BJ (cell line): ENCODE measurements at places on chromosomes 16 and 17.

DNA sequence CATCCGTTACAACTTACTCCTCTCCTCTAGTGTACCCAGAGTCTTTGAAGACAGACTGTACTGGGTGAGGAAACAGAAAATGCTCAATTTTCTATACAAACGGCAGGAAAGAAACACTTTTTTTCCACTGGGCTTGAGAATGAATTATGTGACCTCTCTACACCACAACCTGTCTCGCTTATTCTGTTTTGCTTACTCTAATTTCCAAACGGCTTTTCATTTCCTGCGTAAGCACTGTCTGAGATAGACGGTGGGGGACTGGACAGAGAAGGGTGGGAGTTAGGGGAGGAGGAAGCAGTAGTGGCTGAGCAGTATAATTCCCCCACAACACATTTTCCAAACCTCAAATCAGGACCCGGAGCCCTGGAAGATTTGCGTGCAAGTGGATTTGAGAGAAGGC is 191.4 kb upstream of the SDK2 start:
- DNase-seq = no peak

DNA sequence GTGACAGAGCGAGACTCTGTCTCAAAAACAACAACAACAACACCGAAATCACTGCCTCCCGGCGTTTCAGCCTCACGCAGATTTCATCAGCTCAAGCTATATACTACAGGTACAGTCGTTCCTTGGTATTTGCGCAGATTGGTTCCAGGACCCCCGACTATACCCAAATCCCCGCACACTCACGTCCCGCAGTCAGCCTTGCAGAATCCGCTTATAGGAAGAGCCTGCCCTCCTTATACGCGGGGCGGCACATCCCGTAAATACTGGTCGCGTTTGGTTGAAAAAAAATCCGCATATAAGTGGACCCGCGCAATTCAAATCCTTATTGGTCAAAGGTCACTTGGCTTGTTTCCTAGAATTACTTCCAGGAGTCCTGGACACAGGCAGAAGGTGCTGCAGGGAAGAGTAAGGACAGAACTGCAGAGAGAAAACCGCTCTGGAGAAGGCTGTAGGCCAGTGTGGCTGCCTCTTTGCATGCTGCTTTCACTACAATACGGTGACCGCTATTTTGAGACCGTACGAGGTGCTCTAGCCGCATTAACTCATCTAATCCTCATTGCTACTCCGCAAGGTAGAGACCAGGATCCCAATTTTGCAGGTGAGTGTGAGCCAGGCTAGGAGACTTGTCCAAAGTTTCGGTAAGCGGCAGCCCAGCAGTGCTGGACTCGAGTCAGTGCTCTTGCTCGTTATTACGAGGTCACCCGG is 718 bp downstream of the NDUFAB1 start:
- DNase-seq = no peak

- DNase-seq = no peak
These were observed 340.7 kb downstream of the FOXL1 start for GRCh38 chr16:86919078-86919477.

GRCh38 chr17:28982131-28982793 is 23.6 kb downstream of the SEZ6 start:
- DNase-seq = no peak

- no peak for DNase-seq
These were observed 7.3 kb downstream of the CDH13 start for GRCh38 chr16:82633964-82634600.

DNA sequence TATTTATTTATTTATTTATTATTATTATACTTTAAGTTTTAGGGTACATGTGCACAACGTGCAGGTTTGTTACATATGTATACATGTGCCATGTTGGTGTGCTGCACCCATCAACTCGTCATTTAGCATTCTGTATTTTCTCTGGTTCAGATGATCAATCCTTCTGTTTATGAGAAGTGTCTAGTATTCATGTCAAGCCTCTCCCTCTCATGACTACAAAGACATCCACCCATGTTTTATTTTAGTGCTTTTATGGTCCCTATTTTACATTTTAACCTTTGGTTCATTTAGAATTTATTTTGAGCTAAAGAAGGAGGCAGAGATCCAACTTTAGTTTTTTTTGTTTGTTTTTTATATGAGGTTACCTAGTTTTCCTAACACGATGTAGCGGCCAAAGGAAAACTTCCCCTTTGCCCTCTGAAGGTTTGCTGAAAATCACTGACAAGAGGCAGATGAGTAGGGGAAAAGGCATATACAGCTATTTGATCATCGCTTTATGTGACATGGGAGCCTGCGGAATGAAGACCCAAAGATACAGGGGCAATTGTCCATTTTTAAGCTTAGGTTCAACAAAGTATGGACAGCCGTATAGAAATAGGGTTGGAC is 22.4 kb upstream of the AQP8 start:
- no peak for DNase-seq

GRCh38 chr17:50301891-50302584 is 27.8 kb downstream of the TMEM92 start:
- DNase-seq = no peak

GRCh38 chr17:40510328-40510648 is 8.9 kb upstream of the TNS4 start:
- no peak for DNase-seq

DNA sequence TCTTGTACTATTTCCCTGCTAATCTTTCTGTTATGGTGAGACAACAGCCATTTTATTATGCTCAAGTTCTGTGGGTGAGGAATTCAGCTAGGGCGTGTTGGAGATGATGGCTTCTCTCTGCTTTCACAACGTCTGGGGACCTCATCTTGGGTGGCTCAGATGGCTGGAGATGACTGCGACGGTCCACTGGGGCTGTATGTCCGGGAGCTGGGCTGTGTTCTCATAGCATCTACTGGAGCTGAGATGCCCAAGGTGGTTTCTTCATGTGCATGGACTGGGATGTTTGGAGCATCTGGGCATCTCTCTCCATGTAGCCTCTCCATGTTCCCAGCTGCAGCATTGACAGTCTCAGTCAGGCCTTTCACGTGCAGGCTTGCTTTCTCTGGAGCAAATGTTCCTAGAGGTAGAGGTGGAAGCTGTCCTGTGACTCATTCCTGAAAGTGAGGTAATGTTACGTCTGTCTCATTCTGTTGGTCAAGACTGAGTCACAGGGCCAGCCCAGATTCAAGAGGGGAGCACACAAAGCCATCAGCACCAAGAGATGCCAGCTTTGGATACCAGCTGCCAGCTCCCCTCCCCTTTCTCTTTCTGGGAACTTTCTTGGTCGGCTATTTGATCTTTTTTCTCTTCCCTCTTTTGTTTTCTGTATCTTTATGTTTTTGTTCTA is 96.2 kb downstream of the RAP1GAP2 start:
- peak; percentile 56 for DNase-seq

- no peak for DNase-seq
These were observed 4.7 kb upstream of the MRPS34 start for GRCh38 chr16:1777375-1778199.

- no peak for DNase-seq
These were observed 110.1 kb upstream of the SMURF2 start for GRCh38 chr17:64771980-64772844.

- DNase-seq = peak; percentile 46
These were observed 118.1 kb downstream of the STXBP4 start for GRCh38 chr17:55086635-55087058.

- DNase-seq = no peak
These were observed 66.1 kb upstream of the SIAH1 start for GRCh38 chr16:48451323-48451722.

DNA sequence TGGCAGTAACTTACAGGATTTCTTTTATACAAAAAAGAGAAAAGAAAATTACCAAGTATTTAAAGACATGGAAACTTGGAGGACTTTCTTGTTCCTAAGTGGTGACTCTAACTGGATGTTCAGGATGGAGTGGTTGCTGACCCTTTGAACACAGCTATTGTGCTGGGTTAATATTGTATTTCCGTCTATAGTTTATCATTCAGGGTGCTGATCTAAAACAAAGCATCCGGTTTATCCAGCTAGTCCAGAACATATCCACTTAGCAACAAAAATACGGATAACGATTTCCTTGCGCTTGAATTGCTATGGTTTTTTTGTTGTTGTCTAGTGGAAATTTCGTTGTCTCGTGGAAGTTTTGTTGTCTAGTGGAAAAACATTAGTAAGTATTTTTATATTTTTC is 38.2 kb downstream of the SNTB2 start:
- no peak for DNase-seq

DNA sequence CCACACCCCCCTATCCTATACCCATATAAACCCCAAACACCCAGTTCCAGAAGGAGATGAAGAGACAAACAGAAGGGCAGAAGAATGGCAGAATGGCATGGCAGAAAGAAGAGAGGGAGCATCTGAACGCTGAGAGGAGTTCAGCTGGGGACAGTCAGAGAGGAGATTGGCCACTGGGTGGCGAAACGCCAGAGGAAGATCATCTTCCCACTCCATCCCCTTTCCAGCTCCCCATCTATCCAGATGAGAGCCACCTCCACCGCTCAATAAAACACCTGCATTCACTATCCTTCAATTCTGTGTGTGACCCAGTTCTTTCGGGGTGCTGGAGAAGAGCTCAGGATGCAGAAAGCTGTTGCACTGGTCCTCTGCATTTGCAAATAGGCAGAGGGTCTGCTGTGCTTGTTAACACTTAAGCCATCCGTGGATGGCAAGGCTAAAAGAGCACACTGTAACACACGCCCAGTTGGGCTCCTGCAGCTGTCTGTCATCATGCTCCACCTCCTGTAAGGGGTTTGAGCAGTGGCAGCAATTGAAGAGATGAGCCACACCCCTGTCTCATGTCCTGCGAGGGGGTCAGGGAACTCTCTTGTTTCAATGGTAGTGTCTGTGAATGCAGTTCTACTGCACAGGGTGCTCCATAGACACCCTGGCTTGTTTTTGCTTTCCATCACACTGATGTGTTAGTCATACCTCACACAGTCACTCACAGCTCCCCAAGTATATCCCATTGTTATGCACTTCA is 1034.8 kb upstream of the RBFOX1 start:
- no peak for DNase-seq

GRCh38 chr17:43576563-43577229 is 30.6 kb upstream of the ETV4 start:
- DNase-seq = no peak

GRCh38 chr16:56289862-56290261 is 98.6 kb downstream of the GNAO1 start:
- no peak for DNase-seq

DNA sequence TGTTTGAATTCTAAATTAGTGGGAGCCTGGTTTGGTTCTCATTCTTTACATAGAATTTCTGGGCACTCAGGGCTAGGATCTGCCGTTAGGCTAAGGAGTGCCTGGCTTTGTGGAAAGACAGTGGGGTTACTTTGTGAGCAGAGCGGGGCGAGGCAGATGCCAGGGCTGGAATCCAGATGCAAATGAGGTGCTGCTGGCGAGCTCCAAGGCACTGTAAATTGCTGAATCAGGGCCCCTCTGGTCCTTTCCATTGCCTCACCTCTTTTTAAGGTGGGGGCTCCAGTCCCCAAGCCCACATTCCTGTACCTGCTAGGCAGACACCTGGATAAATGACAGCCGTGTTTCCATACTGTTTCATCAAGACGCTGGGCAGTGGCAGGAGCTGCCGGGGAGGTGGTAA is 33.8 kb downstream of the PIPOX start:
- no peak for DNase-seq

- no peak for DNase-seq
These were observed 487 bp downstream of the CREBBP start for GRCh38 chr16:3879887-3880564.

DNA sequence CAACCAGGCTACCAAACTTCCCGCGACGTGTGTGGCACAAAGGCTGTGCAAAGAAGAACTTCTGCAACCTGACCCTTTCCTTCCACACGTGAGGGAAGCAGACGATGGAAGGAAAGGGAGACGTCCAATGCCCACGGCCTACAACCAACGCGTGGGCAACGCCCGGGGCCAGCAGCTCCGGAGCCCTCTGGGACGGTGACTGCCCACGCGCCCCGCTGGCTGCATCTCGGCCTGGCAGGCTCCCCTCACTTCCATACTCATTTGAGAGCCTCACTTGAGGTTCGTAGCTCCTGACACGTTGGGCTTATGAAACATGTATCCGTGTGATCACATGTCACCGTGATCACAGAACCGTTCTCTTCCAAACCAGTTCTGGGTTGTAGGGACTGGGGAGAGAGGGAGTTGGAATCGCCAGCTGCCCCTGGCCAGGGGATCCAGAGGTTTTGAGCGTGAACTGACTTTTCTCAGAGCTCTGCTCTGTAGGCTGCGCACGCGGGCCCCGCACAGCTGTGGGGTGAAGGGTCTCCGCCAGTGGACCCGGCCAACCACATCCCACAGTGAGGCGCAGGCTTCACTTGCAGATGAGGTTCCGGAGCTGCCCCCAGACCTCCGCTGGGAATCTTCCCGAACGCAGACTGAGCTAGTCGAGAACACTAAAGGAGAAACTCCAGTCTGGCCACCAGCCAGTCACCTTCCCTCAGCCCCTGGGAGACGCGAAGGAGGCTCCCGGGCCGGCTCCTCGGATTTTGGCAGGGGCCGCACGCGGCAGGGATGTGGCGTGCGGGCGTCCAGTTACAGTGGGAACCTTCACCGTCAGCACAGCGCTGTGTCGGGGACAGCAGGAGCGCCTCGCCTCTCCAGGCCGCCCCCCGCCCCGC is 1.0 kb downstream of the LMF1 start:
- DNase-seq = no peak

- no peak for DNase-seq
These were observed 26.6 kb upstream of the KRT17 start for GRCh38 chr17:41650794-41651624.

GRCh38 chr17:73643001-73643851 is 1.0 kb downstream of the SDK2 start:
- no peak for DNase-seq

DNA sequence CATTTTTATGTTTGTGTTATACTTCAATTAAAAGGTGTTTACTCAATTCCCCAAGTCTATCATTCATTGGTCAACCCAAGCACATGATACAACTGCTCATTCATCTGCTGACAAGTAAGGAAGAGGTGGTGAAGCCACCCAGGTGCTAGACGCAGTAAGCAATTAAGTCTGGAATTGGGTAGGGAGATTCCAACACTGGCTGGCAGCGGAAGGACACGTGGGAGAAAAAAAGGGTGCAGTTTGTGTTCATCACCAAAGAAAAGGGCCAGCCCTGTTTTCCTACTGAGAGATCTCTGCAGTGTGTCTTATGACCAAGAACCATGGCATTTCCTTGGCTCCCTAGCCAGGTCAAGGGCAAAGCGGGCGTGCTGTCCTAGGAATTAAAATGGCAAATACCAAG is 11.8 kb upstream of the ZNF23 start:
- no peak for DNase-seq

- DNase-seq = peak; percentile 87
These were observed 12.7 kb downstream of the KRT12 start for GRCh38 chr17:40854175-40854814.

DNA sequence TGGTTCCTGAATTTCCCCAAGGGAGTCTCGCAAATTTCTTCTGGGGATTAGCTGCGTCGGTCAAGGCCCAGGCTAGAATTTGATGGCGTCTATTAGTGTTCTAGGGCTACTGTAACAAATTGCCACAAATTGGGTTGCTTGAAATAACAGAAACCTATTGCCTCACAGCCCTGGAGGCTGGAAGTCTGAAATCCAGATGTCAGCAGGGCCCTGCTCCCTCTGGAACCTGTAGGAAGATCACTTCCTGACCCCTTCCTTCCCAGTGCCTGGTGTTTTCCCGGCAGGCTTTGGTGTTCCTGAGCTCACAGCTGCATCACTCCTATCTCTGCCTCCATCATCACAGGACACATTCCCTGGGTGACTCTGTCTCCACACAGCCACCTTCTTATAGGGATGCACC is 24.4 kb downstream of the DHRS7C start:
- no peak for DNase-seq
